ENCODE measurements at places on chromosomes 2 and 18.

DNA sequence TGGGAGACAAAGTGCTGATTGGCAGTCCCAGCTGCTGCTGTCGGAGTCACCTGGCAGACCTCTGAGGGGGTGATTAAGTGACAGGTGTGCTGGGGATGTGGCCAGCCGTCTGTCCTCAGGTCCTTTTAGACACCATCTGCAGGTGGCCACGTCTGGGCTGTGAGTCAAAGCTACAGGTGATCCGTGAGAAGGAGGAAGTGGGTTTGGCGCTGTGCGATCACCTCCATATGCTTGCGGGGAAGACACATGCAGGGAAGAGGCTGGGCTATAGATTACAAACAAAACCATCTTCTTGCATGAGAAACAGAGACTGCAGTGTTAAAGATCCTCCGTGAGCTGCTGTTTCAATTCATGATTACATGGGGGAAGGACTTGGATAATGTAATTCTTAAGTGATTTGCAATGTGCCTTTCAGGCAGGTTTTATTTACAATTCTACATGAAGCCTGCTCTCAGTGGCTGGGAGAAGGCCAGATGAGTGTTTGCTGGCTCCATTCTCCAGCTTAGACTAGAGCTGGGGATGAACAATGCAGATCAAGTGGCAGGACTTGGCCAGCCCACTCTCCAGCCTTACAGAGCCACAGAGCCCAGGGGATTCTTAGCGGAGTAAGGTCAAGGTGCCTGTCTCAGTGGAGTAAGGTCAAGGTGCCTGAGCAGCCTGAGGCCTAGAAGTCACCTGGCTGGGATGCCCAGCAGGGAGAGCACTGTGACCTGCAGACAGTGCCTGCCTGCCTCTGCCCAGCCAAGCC, 87.8 kb downstream of the LYPD1 start:
- DNase-seq = no peak

GRCh38 chr2:172113617-172114016, 10.9 kb upstream of the DLX2 start:
- no peak for DNase-seq

DNA sequence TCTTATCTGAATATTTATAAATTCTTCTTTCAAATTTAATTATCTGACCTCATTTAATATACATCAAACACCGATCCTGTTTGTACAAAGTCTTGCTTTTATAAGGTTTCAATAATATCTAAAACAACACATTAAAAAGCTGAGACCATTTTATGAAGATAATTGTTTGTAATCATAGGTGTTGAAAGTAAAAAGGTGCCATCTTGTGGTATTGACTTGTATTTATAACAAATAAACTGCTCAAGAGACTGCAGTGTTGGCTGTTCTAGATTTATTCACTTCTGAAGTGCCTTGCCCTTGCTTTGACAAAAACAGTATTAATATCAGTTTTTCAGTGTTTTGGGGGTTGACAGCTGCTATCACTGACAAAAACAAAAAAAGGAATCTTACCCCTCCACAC, 286.8 kb upstream of the HNMT start:
- no peak for DNase-seq

- DNase-seq = no peak
These were observed 17.8 kb downstream of the ERFE start for GRCh38 chr2:238176613-238177012.

- no peak for DNase-seq
These were observed 307.5 kb upstream of the ZEB2 start for GRCh38 chr2:144827404-144827803.

GRCh38 chr2:133561045-133561852, 7.0 kb downstream of the NCKAP5 start:
- DNase-seq = no peak

DNA sequence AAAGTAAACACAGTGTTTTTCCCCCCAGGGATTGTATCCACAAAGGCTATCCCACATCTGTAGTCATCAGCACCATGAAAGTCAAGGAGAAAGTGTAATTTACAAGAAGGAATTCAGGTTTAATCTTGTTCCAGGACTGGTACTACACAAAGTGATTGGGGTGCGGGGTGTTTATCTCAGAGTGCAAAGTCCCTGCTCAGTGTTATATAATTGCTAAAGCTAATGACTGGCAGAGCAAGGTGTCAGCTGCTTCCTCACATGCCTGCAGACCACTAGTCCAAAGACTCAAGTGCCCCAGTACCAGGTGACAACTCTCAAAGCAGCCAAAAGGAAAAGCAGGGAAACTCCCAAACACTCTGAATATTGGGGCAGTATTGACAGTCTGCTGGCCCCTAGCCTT, 40.4 kb upstream of the PDCL3 start:
- no peak for DNase-seq

- no peak for DNase-seq
These were observed 161.3 kb downstream of the DNER start for GRCh38 chr2:229553091-229553490.

DNA sequence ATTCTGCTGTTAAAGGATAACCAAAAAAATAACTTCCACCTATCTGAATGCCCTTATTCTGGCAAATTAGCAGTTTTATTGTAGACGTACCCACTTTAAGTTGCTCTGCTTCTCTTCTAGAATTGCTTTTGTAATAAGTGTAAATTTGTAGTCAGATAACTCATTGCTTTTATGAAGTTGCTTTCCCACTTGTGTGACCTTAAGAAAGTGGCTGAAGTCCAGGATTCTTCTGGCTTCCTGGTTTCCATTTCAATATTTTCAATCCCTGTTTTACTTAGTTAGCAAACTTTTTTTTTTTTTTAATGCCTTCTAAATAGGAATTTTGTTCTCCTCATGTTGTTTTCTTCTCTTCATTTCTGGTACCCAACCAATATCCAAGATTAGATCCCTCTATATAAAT, 59.8 kb downstream of the GLS start:
- DNase-seq = no peak

DNA sequence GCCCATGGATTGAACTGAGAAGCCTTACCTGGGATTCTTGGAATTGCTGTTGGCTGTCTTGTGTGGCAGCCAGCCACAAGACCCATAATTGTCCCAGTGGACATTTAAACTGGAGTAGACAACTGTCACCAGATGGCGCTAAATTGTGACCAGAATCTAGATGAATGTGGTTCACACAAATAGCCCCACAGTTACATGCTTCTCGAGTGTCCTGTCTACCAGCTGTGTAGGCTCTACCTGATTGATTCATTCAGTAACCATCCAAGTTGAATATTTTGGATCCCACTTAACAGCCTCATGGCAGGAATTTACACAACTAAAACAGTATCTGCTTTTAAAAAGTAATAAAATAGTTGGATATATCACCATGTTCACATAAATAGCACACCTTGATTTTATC, 73.2 kb downstream of the MAP4K4 start:
- no peak for DNase-seq

DNA sequence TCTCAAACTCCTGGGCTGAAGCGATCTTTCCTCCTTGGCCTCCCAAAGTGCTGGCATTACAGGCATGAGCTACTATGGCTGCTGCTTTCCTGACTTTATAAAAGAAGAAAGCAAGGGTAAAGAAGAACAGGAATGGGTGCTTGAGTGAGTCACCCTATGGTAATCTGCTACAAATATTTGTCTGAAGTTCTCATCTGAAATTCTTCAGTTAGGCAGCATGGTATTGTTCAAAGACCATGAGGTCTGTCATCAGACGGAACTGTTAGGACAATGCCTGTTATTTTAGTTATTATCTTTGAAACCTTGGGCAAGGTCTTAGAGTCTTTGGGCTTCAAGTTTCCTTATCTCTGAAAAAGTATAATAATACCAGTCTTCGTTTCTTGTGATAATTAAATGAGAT, 695.8 kb downstream of the RNF144A start:
- no peak for DNase-seq

GRCh38 chr2:133605011-133605765, 36.9 kb upstream of the NCKAP5 start:
- no peak for DNase-seq

GRCh38 chr18:35030277-35030989, 10.8 kb upstream of the MAPRE2 start:
- DNase-seq = no peak

DNA sequence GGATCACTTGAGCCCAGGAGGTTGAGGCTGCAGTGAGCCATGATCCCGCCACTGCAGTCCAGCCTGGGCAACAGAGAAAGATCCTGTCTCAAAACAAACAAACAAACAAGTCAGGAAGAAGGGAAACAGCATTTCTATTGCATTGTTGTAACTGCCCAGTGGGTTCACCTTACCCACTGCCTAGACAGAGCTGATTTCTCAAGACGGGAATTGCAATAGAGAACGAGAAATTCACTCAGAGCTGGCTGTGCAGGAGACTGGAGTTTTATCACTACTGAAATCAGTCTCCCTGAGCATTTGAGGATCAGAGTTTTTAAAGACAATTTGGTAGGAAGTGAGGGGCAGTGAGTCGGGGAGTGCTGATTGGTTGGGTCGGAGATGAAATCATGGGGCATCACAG, 24.2 kb upstream of the RTTN start:
- no peak for DNase-seq

DNA sequence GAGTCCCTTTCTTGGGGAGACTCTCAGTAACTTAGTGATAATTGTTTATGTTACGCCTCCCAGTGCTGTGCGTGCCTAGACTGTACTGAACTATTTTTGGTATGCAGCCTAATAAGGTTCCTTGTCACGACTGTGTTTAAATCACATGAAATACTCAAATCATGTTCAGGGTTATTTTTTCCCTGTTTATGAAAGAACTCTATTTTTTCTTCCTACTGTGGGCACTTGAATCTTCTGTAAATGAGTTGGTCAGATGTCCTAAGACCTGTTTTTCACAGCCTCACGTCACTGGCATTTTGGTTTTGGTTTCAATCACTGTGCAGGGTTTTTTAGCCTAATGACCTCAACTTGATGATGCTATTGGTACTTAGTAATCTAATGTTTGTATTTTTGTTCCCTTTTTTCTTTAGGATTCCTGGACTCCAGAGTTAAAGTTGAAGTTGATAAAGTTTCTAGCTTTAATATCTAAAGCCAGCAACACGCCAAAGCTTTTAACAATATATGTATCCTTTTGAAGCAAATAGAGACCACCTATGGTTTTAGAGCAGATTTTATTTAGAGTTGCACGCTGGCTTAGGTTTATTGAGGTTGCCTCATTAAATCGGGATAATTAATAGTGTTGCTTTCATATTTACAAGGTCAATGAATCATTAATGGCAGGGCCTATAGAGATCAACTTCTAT, 24.0 kb downstream of the ARMC9 start:
- DNase-seq = no peak

GRCh38 chr18:67451960-67452359, 64.6 kb downstream of the DSEL start:
- DNase-seq = no peak

DNA sequence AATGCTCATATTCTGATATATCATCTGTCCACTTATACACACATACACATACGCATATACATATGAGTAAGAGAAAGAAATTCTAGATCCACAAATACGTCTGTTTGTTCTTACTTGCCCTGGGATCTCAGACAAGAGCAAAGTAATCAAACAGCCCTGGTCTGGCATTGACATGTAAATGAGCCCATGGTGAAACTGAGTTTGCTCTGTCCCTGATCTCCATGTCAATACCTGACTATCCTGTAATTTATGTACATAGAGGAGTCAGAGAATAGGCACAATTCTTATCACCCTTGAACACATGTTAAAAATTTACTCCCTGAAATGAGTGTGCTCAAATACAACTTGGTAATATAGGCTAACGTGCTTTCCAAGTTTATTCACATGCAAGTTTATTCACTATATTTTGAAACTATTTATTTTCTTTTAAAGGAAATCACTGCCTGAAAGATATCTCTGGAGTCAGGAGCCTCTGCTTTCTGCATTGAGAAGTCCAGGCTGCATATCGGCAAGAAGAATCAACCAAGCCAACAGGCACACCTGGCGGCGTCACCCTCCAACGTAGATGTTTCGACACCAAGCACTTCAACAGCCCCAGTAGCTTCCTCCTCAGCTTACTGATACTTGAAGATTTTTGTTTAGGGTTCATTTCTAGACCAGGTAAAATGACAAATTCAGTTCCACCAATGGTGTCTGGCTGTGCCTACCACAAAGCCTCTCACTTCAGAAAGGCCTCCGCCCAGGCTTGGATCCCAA, 100.6 kb downstream of the CMPK2 start:
- no peak for DNase-seq

GRCh38 chr2:205685314-205686055, 3.2 kb downstream of the NRP2 start:
- DNase-seq = no peak

- DNase-seq = no peak
These were observed 212.7 kb downstream of the DYM start for GRCh38 chr18:49247781-49248180.

DNA sequence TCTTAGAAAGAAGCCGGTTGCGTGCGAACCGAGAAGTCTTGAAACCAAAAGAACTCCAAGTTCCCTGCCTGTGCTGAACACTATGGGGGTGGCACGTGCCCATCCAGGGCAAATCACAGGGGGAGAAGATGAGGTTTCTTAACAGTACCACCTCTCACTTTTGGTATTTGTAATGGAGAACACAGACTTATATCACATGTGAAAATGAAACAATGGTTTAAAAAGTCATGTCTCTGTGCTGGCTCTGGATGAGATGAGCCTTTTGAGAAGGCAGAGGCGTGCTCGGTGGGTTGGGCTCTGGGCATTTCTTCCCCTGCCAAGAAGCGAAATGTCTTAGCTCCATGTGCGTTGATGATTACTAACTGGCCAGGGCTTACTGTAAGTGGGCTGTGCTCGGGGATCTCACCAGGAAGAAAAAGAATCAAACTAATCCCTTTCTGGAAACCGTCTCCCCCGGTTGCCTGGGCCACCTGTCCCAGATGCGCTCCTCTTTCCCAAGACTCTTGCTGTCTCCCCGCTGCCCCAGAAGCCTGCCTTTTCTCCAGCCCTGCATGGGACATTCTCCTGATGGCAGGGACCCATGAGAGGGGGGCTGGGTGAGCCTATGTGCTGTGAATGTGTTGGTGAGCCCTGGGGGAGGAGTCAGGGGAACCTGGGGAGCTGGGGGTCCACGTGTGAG, 252.9 kb downstream of the PRKCE start:
- DNase-seq = no peak

GRCh38 chr2:176079831-176080539, 3.8 kb downstream of the EVX2 start:
- DNase-seq = no peak

DNA sequence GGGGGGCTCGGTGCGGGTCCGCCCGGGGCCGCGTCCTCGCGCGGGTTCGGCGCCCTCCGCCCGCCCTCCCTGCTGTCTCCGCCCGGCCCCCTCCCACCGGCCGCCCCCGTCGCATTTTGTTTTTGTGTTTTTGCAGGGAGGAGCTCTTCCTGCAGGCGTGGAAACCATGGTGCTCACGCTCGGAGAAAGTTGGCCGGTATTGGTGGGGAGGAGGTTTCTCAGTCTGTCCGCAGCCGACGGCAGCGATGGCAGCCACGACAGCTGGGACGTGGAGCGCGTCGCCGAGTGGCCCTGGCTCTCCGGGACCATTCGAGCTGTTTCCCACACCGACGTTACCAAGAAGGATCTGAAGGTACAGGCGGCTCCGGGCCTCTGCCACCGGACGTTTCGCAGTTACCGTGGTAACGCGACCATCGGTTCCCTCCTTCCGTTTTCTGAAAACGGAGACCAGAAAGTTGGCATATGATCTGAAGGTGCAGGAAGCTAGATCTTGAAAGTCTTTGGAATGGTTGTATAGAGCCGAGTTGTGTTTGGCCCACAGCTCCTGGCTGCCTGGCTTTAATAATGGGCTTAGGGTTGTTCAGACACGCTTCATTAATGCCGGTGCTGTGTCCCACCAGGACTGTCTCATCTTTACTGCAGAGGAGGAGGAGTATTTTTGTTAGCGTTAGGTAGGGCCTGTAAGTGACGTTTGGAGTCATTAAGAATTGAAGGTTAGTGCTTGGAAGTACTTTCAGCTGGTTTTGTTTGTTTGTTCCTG, 891 bp downstream of the KDM3A start:
- DNase-seq = peak; percentile 18

Measured in glomerular endothelial cell (primary cell).